ENCODE measurements at places on chromosomes 1 and 21.

DNA sequence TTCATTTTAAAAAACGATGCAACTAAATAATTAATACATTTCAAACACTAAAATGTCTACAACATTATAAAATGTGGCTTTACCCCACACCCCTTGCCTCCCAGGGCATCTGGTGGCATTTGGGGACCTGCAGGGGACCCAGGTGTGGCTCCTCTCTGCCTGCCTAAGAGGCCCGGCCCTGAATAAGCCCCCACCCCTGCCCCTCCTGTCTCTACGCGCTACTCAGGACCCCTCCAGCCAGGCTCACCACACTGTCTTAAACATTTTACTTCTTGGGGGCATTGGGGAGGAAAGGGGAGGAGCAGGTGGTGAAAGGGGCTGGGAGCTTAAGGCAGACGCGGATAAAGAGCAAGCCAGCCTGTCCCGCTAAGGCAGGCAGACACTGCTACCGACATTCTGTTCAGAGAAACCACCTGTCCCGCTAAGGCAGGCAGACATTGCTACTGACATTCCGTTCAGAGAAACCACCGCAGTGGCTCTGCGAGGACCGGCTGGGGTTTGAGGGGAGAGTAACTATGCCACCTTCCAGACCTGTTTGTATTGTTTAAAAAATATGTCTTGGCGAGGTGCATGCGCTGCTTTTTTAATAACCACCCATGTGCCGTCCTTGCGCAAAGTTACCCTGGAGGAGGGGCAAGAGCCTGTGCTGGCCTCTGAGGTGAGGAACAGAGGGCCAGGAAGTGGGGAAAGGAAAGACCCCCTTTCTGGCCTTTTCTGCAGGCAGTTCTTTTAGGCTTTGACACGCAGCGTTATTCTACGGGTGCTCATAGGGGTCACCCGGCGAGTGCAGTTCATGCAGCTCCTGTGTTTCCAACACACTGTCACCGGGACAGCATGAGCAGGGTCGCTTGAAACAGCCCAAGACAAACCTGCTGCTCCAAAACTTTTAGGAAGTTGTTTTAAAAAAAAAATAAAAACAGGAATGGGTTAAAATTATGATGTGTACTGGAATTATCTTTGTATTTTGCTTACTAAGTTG lies 51.3 kb upstream of the RIPK4 start:
- DNase-seq = no peak

GRCh38 chr1:233114860-233115259 lies 164.4 kb downstream of the NTPCR start:
- no peak for DNase-seq

GRCh38 chr1:204216236-204216635 lies 2.4 kb upstream of the GOLT1A start:
- DNase-seq = no peak

- no peak for DNase-seq
These were observed 478.9 kb upstream of the CAMK1G start for GRCh38 chr1:209104646-209105045.

DNA sequence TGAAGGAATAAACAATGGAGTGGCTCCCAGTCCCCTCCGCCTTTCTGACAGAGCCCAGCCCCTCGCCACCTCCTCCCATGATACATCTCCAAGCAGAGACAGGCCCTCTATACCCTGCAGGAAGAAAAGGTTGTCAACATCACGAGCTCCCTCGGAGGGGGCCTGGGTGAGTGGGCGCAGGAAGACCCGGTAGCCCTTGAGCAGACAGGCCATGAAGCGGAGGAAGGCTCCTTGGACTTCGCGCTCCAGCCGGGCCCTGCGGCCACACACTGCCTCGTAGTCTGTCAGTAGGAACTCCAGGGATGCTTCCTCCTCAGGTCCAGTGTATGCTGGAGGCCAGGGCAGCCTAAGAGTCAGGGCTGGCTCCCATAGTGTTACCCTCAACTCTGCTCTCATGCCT lies 7.0 kb downstream of the DENND4B start:
- DNase-seq = no peak

DNA sequence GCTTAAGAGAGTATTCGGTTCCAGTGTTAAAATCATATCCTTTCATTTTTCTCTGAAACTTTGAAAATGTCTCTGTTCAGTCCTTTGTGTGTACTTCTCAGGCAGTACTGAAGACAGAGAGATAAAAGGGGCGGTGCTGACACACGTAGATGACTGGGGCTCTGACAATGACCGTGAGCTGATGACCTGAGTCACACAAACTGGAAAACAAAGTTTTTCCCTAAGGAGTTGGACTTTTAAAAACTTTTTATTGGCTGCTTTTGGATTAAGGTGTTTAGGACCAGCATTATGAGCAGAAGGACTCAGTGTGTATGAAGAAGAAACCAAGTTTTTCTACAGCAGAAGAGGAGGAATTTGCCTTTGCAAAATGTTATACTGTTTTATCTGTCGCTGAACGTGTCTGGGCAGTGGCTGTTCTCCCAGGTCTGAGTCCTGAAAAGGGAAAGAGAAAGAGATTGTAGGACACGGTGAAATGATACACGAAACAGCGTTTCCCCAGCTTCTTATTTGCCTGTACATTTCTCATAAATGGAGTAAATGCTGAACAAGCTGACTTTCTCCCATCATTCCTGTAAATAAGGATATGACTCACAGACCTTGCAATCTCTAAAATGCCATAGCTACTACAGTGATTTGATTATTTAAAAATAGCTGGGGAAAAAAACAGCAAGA lies 51.5 kb downstream of the MAP3K7CL start:
- DNase-seq = no peak

GRCh38 chr1:229048896-229049295 lies 222.0 kb upstream of the RAB4A start:
- DNase-seq = no peak

- no peak for DNase-seq
These were observed 8.0 kb upstream of the RIMS3 start for GRCh38 chr1:40673452-40673851.

DNA sequence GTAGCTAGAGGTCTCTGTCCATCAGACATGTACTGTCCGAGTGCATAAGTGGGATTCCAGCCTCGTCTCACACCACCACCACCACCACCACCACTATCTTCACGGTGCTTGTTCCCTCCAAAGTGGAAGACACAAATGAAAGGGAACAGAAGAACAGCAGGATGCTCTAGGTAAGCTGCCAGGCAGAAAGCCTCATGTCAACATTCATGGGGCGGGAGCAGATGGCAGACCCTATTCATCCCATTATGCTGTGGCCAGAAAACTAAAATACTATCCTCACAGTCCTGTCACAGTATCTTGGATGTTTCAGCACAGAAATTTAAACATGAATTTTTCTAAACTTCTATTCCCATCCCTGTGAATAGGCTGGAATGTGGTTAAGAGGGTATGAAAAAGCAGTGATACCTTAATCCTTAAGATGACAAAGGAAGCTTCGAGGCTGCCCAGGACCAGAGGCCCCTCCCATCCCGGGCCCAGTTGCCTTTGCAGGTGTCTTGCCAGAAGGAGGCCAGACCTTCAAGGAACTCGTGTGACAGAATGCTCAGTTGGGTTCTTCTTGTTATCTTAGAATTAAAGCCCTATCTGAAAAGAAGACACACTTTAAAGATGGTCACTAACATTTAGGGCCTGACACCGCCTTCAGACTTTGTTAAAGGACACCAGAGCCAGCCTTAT lies 24.7 kb downstream of the APCS start:
- no peak for DNase-seq

DNA sequence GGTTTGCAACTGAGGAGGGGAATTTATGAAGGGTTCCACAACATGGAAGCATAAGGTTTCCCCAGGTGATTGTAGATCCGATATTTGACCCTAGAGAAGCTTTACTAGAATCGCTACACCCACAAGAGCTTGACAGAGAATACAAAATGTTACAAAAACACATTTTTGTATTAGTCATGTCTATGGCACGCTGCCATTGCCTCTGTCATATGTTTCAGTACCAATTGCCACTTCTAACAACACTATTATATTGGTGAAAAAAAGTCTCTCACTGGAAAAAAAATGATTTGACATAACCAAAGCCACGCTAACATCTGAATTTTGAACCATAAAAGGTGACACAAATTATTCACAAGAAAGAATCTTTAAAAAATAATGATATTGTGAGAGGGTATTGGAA lies 214.5 kb downstream of the KCNT2 start:
- DNase-seq = no peak

- DNase-seq = no peak
These were observed 175.6 kb upstream of the RAB4A start for GRCh38 chr1:229095325-229095724.

- no peak for DNase-seq
These were observed 155.6 kb upstream of the NBPF11 start for GRCh38 chr1:148307583-148308185.
